ENCODE measurements at places on chromosomes 5 and 9.
A peak's percentile ranks its signal among the peaks of the same experiment; 100 is the strongest.

DNA sequence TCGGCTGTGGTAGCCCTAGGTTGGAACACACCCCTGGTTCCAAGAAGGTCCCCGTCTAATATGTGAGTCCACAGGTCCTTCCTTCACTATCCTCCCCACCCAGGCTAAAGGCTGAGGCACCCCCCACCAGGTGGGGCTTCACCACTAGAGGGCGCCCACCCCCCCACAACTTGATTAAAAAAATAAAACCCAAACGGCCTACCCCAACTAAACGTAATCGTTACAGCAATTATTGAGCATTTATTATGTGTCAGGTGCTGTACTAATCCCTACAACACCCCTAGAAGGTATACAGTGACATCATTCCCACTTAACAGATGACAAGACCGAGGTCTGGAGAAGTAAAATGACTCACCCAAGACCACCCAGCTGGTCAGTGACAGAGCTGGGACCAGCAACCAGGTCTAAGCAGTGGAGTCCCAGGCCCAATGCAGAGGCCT, 65.0 kb downstream of the FGF18 start:
- DNase-seq: peak; percentile 6

- DNase-seq: no peak
These were observed 197.1 kb upstream of the TBCA start for GRCh38 chr5:77973253-77973609.

DNA sequence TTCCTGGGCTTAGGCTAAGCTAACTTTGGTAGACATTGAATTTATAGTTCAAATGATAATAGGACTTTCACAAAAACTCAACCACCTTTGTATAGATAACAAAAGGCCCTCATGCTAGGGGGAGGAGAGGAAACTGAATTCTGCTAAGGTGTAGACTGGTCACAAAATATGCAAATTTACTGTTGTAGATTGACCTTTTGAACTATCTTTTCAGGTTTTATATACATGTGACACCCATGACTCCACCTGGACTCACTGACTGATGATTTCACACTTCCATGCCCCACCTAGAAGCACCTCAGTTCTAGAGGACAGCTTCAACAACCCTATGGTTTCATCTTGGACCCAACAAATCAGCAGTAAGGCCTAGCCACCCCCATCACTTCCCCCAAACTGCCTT, 165.7 kb downstream of the CEMIP2 start:
- DNase-seq: no peak

DNA sequence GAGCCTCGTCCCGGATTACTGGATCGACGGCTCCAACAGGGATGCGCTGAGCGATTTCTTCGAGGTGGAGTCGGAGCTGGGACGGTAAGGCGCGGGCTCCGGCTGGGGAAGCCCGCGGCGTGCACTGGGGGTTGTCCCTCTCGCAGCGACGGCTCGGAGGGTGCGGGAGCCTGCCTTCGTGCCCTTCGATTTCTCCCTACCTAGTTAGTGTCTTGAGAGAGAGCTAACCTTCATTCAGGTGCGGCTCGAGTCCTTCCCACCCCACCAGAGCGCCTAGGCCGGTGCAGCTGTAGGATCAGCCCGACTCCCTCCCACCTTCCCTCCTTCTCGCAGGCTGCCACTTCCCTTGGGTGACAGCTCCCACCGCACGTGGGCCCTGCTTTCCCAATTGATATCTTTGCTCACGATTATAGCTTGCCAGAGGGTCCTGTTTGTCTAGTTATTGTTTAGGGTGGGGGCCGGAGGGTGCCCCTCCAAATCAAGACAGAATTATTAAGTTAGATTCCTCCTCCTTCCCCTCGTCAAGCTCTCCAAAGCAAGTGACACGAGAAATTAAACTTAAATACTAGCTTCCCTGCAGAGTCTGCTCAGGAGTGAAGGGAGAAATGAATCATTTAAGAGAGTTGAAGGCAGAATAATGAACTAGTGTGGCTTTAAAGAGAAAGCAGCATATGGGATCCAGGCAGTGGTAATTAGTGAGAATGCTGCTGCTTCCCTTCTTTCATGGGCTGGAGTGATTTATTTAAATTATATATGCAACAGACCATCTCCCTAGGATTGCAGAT, 569 bp downstream of the CAMK4 start:
- DNase-seq: no peak

- no peak for DNase-seq
These were observed 215.6 kb upstream of the DMAC1 start for GRCh38 chr9:8014997-8015682.

DNA sequence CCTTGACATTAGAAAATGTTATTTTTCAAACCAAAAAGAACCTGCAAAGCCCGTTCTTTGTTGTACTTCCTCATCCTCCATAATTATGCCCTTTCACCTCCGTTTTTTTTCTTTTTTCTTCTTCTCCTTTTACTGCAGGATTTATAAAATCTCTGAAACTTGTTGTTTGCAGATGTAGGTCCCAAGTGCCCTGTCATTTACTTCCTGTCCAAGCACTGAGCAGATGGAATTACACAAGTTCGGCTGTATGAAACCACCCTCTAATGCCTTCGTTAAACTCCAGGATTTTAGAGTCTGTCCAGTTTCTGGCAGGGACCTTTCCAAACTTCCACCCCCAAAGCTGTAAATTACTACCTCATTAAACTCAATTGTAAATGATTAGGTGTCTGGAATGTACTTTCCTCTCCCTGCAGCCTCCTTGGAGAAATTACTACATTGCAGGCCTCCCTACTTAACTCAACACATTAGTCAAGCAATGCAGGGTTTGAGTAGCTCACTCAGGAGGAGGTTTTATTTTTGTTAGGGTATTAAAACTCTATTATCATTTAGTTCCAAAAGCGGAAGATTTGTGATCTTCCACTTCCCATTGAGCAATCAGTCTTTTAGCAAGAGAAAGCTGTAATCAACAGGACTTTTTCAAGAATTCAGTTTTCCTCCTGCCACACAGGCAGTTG, 125.6 kb upstream of the LPAR1 start:
- DNase-seq: no peak

- no peak for DNase-seq
These were observed 226.9 kb downstream of the MAN2A1 start for GRCh38 chr5:109916481-109917153.

GRCh38 chr5:40204144-40204543, 475.6 kb upstream of the PTGER4 start:
- no peak for DNase-seq

DNA sequence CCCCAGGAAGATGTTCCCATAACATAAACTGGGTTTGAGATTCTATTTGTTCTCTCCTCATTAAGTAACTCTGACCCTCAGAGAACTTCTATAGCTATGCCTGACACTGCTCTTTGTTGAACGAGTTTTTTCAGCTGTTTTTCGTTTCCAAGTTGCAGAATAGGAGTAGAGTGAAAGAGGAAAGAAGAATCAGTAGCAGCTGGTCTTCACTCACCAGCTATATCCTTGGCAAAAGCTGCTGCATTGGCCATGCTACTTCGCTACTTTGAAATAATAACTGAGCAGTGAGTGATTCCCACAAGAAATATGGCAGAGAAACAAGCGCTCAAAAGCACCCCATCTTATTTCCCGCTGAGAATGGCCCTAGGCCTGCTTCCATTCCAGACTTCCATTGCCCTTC, 329.0 kb downstream of the ISL1 start:
- no peak for DNase-seq

GRCh38 chr9:109918339-109919163, 138.6 kb downstream of the PALM2AKAP2 start:
- no peak for DNase-seq

GRCh38 chr5:142922223-142922952, 152.2 kb downstream of the ARHGAP26 start:
- no peak for DNase-seq

DNA sequence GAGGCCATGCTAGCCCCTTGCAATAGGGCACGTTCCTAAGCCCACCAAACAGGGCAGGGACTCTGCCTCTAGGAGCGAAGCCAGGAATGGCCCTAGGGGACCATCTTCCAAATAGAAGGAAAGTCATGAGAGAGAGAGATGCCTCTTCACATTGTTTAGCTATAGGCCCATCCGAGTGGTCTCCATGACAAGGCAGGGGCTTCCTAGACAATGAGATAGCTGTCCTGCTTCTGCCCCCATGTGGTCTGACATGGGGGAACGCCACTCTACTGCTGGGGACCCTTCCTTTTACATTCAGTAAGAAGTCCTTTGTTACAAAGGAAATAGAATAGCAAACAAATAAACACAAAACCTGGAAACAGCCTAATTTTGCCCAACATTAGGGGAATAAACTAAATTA, 17.9 kb upstream of the KIF4B start:
- no peak for DNase-seq

GRCh38 chr5:122951658-122952057, 84.9 kb downstream of the PPIC start:
- DNase-seq: no peak

DNA sequence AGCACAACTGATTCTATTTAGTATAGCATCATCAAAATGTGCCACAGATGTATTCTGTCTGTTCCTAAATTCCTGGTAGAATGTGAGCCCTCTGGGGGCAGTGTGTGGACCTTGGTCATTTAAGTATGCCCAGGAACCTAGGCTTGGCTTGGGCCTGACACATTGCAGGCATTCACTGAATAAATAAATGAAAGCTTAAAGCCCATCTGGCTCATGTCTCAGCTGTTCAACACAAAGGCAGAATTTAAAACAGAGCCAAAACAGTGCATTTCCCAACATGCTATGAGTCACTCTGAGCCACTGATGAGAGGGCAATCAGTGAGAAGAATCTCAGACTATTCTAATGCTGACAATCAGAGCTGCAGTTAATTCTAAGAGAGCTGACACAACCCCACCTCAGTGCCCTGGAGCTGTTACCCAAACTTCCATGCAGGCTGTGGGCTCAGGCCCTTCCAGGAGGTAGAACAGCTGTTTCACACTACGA, 8.1 kb downstream of the FAM193B start:
- no peak for DNase-seq

DNA sequence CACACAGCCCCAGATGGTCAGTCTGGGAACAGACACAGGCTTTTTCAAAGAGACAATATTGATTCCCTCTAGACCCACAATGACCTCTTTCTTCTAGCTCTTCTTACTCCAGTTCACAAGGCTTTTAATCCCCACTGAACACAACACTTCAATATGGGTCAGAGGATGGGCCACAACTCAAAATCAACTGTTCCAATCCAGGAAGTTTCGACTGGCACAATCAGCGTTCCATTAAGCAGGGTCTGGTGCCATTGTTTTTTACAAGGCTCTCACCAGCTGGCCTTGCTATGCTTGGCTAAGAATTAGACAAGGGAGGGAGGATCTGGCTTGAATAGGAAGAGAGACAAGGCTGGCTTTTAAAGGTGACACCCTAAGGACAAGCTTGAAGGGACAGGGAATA, 199.4 kb upstream of the SLC24A2 start:
- no peak for DNase-seq

DNA sequence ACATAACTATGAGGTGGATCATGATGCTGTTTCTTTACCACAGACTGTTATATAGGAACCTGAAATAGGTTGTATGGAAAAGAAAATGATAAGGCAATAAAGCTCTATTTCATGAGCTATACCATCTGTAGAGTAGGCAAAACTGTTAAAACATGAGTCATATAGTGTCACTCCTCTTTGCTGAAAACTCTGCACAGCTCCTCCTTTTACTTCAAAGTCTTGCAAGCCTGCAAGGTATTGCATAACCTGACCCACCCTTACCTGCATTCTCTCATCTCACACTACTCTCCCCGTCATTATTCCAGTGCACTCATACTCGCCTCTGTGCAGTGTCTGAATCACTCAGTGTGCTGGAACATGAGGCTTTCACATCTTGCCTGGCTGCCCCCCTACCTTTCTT, 790.1 kb downstream of the EFNA5 start:
- no peak for DNase-seq

- DNase-seq: no peak
These were observed 51.2 kb upstream of the ADRA1B start for GRCh38 chr5:159864885-159865691.

DNA sequence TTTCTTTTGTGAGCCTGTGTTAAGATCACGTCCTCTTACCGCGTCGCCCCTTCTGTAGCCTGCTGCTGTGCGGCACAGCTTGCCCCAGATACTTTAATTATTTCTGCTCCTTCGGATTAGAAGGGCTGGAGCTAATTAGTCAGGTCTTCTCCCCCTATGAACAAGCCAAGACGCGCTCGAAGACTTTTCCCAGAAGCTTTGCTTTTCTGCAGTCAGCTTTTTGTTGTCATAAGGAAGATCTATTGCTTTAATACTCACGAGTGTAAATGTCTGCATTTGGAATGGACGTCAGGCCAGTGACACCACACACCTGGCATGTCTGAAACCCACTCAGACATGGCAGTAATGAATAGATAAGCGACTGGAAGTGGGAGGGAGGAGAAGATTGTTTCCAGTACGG, 37.0 kb downstream of the PRUNE2 start:
- DNase-seq: no peak

GRCh38 chr5:72166070-72166979, 59.0 kb downstream of the MAP1B start:
- no peak for DNase-seq

DNA sequence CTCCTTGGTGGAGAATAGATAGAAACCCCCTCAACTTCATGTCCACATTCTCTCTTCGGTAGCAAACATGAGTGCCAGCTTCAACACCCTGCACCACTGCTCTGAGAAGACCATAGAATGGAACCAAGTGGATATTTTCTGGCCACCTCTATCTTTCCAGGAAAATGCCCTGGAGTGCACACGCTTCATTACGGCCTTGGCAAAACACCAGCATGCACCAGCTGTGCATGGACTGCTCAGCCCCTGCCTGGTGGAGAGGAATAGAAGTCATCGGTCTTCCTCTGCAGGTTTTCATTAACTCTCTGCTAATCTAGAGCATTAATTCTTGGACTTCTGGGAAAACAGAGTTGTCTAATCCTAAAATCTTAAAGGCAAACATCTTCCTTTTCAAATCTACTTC, 211.6 kb upstream of the TMEM161B start:
- DNase-seq: no peak

DNA sequence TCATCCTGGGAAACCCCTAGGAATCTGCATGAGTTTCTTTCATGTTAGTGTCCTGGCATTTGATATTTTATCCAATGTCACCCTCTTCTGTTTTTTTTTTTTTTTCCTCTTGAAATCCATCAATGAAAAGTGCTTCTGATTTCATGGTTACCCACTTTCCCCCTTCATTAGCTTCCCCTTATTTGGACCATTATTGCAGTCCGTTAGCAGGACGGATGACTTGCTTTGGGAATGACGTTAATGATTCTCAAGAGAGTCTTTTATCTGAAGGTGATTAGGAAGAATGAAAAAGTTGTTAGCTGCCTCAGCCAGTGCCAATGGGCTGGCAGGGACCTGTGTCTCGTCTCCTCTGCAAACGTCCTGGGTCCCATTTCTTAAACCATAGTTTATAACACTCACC, 134.7 kb downstream of the SEMA6A start:
- no peak for DNase-seq

GRCh38 chr5:168022446-168023169, 268.8 kb upstream of the WWC1 start:
- no peak for DNase-seq

GRCh38 chr9:128149001-128149701, at the start of gene LCN2:
LCN2 (plus strand) TSS chr9:128149453; CDS start chr9:128149526, 73 bp downstream.
- DNase-seq: no peak

- DNase-seq: no peak
These were observed 42.0 kb downstream of the SFXN1 start for GRCh38 chr5:175520321-175520720.
